NCI-H510A treated with DMSO at 0.1 percent for 48 hours (cell line): ENCODE measurements at places on chromosomes 11 and 22.
A peak's percentile ranks its signal among the peaks of the same experiment; 100 is the strongest.

DNA sequence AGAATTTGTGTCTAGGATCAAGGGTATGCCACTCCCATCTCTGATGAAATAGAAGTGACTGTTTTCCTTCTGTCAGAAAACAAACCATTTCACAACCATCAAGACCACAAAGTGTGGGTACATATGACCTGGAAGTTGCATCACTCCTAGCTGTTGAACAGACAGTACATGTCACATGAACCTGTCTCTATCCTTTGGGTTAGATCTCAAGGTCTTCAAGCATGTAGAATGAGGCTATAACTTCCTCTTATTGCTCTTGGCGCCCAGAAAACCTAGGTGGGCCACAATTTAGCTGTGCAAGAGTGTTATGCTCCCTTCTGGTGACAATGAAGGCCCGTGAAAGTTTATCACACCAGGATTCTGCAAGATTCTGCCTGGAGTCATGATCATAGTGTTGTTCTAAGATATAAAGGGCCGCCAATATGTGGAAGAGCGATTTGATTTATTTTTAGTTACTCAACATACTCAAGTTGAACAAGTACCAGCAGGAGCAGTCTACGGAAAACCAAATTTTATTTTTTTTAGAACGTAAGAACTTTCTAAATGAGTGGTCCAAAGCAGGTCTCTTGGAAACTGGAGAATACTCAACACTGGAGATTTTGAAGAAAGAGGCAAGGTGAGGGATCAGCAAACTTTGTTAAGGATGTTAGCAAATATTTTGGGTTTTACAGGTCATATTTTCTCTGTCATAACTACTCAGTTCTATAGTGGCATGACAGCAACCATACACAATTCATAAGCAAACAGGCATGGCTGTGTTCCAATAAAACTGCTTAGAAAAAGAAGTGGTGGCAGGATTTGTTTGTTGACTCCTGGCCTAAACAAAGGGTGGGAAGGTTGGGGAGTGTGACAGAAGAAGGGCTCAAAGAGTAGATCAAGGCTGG is 101.8 kb downstream of the USP35 start:
- DNase-seq = no peak

GRCh38 chr11:124762105-124762623 is at the start of gene ESAM:
ESAM (minus strand) TSS chr11:124762290; CDS start chr11:124762154, 136 bp downstream.
- DNase-seq = peak; percentile 20

GRCh38 chr11:130813196-130813595 is 103.1 kb downstream of the SNX19 start:
- no peak for DNase-seq

DNA sequence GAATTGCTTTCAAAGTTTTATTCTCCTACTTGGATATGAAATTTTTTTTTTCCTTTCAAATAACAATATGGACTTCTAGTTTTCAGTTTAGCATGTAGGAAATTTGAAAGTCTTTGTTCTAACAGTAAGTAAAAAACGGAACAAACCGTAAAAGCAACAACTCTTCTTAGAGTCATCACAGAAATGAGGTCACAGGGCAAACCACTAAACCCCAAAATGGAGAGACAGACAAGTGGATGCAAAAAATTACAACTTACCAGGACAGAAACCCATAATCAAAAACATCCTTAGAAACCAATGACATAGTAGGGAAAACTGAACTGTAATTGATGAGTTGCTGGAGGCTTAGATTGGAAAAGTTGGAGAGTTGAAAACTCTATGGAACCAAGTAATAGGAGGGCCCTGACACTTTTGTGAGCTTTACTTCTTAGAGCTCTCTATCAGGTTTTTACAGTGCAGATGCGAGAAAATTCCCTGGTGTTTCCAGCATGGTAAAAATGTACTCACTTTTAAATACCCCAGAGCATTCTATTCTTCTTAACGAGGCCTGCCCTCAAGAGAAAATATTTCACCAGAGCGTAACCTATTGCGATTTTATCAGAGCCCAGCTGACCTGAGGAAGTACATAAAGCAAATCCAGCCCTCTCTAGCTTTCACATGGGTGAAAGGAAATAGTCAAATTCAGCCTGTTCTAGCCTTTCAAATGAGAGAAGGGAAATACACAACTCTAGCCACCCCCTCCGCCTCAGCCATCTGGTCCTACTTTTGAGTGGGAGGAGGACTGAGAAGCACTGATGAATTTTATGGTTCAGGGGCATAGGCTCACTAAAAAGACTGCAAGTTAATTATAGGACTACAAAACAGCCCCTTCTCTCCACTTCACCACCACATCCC is 39.1 kb downstream of the CASP12 start:
- DNase-seq = no peak

DNA sequence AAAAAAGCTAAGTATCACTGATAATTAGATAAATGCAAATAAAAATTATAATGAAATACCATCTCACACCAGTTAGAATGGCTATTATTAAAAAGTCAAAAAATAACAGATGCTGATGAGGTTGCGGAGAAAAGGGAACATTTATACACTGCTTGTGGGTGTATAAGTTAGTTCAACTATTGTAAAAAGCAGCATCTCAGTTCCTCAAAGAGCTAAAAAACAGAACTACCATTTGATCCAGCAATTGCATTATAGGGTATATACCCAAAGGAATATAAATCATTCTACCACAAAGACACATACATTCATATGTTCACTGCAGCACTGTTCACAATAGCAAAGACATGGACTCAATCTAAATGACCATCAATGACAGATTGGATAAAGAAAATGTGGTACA is 120.3 kb upstream of the ZBED5 start:
- no peak for DNase-seq

- no peak for DNase-seq
These were observed at the start of gene CECR2 for GRCh38 chr22:17369439-17370025. CECR2 (plus strand) TSS chr22:17369460; CDS start chr22:17369784, 324 bp downstream.

- DNase-seq = no peak
These were observed 430.6 kb downstream of the MIAT start for GRCh38 chr22:27088026-27088425.

DNA sequence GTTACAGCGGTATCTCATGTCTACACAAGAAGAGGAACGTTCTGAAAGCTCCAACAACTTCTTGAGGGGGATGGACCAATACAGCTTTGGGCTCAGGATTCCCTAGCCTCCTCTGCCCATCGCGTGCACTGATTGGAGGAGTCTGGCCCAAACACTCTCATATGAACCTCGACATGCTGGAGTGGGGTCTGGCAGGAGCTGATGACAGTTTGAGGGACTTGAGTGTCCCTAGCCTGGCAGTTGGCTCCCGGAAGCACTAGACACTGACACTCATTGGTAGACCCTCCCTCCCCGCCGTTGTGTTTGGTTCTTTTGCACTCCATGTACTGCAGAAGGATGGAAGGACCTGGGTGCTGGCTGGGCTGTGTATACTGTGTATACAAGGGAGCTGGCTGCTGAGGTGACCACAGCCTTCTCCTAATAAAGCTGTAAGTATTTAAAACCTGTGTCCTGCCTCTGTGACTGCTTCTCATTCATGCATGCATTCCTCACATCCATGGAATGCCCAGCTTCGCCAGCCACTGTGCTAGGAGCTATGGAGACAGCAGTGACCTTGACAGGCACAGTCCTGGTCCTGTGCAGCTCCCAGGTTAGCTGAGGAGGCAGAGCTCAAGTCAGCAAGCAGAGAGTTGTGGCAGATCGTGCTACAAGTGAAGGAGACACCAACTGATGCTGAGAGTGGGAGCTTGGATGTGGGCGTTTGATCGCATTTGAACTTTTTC is 27.9 kb downstream of the ADAMTS15 start:
- no peak for DNase-seq

DNA sequence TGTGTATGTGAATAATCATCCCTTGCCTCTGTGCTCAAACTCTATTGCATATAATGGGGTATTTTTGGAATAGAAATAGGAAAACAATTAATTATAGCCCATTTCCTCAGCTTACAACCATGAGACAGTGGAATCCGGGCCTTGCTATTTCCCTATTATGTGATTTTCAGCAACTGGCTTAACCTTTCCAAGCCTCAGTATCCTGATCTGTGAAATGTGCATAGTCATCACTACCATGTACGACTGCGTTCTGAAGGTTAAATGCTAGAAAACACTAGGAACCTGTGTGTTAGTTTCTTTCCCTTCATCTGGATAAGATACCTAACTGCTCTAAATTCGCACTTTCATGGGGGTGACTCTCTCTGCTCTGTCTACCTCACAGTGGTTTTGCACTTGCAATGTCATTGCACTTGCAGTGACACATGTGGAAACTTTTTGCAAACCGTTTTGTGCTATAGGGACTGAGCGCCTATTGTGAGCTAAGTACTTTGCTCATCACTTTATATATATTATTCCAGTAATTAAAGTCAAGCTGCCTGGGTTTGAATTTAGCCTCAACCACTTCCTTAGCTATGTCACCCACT is 48.3 kb downstream of the IRAG1 start:
- no peak for DNase-seq

DNA sequence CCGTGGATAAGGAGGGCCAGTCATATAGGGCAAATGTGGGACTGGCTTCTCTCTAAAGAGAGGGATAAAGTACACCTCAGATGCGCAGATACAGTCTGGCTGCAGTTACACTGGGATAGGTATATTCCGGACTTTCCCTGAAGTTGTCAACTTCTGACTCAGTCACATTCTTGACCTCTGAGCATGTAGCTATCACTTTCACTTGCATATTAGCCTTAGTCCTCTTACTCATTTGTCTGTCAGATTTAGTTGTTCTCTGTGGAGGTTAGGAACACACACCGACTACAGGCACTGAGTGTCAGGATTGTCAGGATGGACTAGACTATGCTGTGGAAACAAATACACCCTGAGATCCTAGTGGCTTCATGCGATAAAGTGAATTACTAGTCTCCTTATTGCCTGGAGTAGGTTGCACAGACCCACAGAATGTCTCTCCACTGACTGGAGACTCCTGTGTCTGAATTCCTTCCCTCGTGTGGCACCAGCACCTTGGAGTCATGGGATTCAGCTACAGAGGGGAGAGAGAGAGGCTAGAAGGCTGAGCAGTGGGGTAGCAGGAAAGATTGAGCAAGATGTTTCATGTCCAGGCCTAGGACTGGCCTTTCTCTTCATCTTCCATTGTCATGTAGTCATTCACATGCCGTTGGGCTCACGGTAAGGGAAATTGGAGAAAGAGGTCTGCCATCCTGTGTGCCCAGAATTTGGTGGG is 654.3 kb downstream of the NTM start:
- DNase-seq = no peak

DNA sequence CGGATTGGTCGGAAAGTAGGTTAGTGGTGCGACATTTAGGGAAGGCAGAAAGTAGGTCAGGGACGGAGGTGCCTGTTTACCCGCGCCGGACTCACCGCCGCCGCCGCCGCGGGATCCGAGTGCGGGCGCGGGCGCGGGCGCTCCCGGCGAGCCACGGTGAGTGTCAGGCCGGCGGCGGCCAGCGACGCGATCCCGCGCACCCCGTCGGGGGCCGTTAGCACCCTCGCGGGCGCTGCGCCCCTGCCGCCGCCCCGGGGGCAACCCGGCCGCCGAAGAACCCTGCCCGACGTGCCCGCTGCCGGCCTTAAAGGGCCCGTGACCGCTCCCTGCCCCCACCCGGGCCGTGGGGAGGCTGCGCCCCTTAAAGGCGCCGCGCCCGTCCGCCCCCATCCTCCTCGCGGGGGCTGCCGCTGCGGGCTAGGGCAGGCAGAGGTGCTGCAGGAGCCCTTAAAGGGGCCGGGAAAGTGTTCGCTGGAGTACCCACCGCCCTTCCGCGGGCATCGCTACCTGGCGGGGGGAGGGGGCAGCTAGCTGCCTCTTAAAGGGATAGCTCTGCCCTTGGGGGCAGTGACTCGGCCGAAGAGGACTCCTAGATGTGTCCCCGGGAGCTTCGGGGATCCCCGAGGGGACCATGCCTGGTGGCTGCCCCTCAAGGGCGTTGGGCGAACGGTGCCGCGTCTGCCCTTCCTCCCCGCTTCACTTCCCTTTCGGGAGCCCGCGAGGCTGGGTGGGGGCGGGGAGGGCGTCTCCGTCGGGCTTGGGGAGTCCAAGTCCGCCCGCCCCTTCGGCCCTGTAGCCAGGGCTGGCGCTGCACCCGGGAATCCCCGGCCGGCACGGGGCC is at the start of gene BMAL1:
Gene BMAL1, plus strand, starts transcription at position 23 of the 841 bp plus-strand sequence. CDS start 76,519 bp downstream, outside the sequence.
- no peak for DNase-seq

DNA sequence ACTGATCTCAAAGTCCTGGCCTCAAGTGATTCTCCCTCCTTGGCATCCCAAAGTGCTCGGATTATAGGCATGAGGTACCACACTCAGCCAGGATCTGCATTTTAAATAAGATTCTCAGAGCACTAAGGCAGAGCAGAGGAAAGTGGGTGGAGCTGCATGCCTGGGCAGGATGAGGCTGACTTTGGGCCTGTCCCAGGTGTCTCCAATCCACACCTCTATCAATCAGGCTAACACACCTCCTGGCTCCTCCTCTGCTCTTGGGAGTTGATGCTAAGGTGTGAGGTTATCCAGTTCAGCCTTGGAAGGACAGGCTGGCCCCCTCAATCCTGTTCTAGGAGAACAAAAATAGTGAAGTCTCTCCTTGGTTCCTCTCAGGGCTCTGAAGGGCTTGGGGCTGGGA is 30.2 kb upstream of the P2RY2 start:
- DNase-seq = no peak

DNA sequence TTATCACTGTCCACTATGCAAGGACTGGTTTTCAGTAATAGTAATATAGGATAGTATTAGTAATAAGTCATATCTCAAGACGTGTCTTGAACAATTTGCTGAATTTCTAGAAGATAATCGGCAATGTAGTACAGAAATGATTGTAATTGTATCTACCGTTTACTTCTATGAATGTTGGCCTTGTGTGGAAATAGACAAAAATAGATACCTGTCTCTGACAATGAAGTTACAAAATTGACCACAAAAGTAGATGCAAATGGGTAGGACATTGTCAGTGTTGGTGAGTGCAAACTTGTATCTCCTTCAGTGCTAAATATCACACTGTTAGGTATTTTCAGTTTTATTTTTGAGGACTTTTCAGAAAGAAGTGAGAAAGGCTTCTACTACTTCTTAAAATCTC is 43.1 kb downstream of the SVIP start:
- DNase-seq = no peak

DNA sequence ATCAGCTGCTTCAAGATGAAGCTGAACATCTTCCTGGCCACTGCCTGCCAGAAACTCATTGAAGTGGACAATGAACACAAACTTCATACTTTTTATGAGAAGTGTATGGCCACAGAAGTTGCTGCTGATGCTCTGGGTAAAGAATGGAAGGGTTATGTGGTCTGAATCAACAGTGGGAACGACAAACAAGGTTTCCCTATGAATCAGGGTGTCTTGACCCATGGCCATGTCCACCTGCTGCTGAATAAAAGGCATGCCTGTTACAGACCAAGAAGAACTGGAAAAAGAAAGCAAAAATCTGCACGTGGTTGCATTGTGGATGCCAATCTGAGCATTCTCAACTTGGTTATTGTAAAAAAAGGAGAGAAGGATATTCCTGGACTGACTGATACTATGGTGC is 22.2 kb upstream of the BIRC3 start:
- DNase-seq = no peak

GRCh38 chr11:119168471-119169281 is at the start of gene NLRX1:
NLRX1 (plus strand) TSS chr11:119168725; CDS start chr11:119171404, 2,679 bp downstream.
- DNase-seq = peak; percentile 76

DNA sequence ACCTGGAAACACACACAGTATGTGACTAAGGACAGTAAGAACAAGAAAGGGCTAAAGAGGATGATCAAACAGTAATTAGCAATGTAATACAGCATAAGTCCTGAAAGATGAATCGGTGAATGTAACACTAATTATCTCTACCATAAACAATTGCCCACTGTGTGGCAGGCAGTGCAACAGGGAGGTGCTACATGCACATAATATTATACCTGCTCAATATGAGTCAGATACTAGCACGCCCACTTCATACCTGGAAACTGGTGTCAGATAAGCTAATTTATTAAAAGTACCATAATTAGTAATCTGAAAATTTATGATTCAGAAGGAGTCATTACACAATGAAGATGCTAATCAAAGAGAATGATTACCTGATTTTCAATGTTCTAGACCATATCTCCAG is 14.9 kb downstream of the CASP12 start:
- DNase-seq = no peak
